ENCODE measurements at places on chromosomes 13 and 19.

DNA sequence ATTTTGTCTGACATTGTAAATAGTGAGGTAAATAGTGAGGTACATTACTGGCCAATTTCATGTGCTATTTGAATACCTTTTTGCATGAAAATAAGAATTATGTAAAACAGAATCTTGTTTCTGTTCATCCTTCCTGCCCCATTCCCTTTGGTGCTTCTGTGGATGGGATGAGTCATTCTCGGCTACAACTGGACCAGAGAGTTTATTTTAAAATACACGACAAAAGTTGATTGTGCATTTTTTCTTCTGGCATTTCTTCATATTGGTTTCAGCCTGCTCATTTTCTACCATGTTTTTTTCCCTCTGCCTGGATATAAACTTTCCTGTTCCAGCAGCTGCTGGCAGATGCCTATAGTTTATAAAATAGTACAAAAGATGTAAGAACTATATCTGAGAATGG is 107.5 kb downstream of the CYSLTR2 start:
- no peak for DNase-seq

- DNase-seq = no peak
Observed at GRCh38 chr13:81051873-81052272, 710.9 kb upstream of the SPRY2 start.

DNA sequence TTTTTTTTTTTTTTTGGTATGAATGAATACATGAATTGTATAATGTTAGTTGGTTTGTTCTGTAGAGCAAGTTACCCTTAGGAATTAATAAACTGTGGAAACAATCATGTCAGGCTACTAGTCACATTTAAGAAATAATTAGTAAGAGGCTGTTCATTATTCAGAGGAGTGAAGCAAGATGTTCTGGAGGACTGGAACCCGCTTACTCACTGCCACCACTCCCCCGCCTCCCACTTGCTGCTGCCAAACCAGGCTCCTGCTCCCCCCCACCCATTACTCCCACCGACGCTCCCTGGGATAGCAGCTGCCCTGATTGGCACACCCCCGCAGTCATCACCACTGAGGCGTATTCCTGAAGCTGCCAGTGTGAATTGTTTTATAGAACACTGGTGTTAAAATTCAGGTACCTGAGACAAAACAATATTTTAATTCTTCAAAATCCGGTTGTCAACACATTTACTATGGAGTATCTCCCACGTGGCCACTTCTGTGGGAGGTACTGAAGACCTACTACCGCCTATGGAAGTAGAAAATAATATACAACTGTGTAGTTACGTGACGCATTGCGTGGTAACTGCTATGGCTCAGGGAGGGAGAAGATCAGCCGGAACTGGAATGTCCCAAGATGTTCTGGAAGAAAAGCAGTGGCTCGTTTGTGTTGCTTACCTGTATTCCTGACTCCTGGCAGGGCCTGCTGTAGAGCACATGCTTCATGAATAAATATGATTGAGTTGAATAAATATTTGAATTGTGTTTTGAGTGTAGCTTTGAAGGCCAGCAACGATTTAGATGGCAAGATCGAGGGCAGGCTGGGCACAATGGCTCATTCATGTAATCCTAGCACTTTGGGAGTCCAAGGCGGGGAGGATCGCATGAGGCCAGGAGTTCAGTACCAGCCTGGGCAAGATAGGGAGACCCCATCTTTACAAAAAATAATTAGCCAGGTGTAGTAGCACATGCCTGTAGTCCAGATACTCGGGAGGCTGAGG is 1.7 kb downstream of the DPY19L3 start:
- DNase-seq = no peak

DNA sequence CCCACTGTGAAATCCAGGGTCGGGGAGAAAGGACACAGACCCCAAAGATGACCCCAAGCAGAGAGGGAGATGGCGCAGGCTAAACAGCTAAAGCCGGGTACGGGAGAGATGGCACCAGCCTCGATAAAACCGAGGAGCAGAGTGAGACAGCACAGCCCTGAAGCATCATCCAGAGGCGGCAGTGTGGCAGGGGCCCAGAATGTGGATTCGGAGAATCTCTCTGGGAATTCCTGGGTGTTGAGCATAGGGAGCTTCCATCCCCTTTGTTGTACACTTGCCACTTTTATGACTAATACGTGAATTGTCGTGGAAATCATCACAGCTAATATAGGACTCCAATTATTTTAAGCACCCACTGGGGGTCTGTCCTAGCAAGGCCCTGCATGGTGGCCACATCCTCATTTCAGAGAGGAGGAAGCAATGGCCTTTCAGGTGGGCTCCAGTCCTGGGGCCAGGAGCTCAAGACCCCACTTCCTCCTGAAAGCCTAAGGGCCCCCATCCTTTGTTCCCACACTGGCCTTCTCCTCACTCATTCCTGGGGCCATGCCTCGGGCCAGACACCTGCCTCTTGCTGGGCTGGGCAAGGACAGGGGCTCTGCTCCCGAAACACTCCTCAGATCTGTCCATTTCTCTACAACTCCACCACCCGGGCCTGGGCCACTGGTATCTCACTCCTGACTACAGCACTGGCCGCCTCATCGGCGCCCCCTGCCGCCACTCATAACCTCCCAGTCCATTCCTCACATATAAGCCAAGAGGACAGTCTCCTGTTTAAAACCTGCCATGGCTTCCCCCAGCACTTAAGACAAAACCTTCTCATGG is 29.3 kb upstream of the ATP1A3 start:
- peak; percentile 22 for DNase-seq

- peak; percentile 28 for DNase-seq
Observed at GRCh38 chr13:50319635-50320255, 304.5 kb downstream of the KCNRG start.

DNA sequence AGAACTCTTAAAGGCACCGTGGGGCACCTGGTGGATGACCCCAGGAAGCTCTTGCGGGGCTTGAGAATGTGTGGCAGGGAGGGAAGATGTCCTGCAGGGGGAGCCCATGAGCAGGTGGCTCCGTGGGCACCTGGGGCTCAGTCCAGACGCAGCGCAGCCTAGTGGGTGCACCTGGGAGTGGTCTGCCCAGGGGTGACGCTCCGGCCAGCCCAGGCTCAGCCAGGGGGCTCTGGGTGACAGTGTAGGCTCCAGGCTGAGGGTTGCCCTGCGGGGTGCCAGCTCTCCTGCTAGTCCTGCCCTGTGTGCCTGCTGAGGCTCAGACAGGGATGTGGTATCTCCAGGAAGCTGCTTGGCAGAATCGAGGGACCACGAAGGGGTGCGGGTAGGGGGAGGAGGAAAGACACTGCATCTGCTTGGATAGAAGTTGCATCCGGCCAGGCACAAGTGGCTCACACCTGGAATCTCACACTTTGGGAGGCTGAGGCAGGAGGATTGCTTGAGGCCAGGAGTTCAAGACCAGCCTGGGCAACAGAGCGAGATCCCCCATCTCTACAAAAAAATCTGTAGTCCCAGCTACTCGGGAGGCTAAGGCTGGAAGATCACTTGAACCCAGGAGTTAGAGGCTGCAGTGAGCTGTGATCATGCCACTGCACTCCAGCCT is 15.0 kb upstream of the PGLS start:
- peak; percentile 19 for DNase-seq

DNA sequence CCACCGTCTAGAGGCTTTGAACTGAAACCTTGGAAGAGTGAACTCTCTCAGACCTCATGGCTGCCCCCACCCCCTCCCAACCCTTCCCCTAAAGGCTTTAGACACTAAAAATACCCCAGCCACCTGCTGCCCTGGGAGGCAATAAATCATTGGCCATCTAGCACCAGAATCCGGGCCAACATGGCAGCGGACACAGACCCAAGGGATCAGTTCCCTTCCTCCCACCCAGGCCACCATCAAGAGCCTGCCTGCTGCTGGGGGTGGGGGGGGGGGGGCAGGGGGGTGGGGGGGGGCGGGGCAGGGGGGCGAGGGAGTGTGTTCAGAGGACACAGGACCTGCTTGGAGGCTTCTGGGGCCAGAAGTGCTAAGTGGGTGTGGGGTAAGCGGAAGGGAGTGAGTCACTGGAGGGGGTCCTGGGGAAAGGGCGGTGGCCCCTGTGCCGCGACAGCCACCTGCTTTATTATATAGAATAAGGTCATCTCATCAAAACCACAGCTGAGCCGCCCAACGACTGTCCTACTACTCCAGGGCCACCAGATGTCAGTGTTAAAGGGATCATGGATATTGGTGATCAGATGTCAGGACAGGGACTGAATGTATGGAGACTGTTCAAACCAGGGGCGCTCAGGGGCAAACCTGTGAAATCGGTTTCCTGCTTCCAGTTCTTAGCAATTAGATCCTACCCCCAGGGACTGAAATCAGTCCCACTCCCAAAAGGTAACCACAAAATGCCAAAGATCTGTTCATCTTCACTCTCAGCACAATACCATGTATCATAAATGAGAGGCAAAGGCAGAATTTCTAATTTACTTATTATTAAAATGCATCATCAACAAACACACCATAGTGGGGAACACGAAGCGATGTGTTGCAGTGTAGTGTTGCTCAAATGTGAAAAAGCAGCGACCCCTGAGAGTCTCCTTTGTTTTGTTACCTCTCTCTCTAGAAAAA is 24.3 kb downstream of the ARL11 start:
- peak; percentile 28 for DNase-seq

GRCh38 chr19:39701291-39701690 is 3.0 kb upstream of the LGALS14 start:
- no peak for DNase-seq

DNA sequence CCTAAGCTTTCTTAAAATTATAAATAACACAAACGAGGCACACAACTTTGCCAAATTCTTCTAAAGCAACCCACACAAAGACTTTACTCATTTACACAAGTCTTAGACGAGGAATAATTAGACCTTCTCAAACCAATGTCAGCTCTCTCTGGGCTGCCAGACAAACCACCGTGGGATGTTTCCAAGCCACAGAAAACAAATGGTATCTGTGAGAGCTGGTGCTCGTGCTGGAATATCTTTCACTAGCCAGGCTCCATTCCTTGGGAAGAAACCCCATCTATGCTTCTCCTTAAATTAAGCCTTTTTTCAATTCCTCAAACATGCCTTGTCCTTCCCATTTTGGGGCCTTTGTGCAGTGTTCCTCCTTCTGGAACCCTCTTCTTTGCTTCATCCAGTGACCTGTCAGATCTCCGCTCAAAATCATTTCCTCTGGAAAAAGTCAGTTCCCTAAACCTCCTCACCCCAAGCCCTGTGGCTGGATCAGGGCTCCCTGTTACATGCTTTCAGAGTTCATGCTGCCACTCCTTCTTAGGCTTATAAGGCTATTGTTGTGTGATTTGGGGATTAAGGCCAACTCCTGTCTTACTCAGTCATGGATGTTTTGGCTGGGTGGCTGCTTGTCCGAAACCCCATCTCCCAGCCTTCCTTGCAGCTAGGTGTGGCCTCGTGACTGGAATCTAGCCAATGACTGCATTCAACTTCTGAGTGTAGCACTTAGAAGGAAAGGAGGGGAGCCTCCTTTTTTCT is 64.2 kb upstream of the GTF2F2 start:
- DNase-seq = peak; percentile 60

DNA sequence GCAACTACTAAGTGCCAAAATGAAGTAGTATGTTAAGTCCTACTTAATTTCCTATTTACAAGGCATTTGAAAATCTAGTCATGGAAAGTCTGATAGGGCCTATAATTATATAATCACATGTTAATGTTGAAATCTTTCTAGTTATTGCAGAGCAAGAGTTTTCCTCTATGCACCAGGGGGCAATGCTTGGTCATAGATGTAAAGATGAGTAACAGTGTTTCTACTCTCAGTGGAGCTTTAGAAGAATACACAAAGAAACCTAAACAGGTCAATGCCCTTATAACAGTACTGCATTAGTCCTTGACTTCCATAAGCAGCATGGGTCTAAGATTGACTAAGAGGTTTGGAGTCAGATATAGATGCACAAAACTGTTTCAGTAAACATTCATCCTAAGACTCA is 218.7 kb downstream of the KCTD12 start:
- DNase-seq = peak; percentile 48

GRCh38 chr13:94232956-94233355 is 246.5 kb downstream of the DCT start:
- DNase-seq = no peak

DNA sequence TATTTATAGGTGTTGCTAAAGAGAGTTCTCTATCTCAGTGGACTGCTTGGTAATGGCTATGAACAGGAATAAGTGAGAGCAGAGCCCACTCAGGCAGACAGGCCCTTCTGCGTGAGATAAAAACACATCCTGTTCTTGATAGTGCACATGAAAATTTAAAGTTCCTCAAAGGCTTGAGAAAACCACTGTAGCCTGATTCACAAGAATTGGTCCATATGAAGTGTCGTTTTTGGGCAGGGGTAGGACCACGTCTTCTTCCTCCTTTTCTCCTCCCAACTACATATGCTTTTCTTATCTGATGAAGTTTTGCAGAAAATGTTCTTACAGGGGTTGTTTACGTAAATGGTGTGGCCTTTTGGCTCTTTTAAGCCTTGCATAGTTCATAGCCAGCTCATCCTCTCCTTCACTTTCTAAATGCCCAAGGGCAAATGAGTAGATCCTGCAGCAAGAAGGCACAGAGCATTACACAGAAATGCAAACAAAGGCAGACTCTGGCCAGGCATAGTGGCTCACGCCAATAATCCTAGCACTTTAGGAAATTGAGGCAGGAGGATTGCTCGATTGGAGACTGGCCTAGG is 53.8 kb downstream of the RNF6 start:
- peak; percentile 86 for DNase-seq

- no peak for DNase-seq
Observed at GRCh38 chr19:13795595-13796300, 505 bp downstream of the ZSWIM4 start.

- no peak for DNase-seq
Observed at GRCh38 chr19:3411636-3412035, 45.3 kb downstream of the NFIC start.

DNA sequence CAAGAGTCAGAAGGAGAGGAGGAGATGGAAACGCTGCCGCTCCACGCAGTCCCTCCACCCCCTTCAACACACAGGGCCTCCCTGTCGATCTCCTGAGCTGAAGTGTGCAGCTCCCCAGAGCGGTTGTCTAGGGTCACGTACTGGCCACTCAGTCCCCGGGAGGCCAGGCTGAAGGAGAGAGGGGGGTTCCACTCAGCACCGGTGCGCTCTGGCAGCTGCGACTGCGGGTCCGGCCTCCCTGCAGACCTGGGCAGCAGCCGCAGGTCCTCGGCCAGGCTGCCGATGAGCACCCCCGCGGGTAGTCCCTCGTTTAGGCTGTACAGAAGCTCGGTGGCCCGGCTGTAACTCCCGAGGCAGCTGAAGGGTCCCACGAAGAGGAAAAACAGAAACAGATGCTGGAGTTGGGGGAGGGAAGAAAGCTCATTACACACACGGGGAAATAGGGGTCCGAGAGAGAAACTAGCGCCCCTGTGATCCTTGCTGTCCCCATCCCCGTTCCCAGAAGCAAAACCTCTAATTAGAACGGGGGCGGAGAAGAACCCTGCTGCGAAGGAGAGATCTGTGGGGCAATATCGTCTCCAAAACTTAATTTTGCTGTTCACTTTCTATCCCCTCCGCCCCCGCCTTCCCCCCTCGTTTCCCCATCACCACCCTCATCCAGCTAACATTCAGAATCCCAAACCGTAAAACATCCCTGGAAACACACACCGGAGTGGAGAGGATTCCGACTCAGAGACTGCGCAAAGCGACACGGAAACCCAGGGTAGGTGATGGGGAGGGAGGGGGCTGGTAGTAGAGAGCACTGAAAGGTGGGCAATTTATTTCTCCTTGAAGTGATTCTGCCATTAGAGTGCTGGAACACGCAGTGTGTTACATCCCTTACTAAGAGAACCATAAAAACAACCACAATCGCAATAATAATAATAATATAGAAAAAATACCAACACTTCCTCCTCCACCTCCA is 1.8 kb downstream of the PCDH20 start:
- DNase-seq = no peak

- DNase-seq = no peak
Observed at GRCh38 chr13:30904043-30904442, 2.0 kb upstream of the MEDAG start.

All from HFFc6 (cell line).